ENCODE measurements at places on chromosomes 13 and 19.

DNA sequence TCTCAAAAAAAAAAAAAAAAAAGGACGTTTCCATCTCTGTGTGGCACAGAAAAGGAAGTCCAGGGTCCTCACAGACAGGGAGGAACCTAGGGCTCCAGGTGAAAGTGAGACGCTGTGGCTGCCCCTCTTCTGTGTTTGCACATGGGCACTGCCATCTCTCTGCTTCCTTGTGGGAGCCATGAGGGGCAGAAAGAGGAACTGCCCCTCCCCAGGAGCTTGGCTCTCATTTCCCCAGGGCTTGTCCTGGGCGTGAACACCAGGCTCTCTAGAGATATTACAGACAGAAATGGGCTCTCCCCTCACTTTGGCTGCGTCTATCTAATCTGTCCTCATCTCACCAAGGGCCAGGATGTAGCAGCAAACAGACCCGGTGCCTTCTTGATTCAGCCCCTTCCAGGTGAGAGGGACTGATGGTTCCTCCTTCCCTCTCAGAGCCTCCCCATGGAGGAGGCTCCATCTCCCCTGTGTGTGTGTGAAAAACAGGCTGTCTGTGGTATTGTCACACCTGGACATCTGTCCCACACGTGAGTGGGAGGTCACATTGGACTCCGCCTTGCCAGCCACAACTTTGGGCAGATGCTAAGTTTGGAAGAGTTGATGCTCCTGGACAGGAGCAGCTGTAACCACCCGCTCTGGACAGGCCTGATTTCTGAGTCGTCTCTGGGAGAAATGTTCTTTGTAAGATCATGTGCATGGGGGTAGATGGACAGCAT is 840 bp upstream of the LILRA4 start:
- no peak for DNase-seq

GRCh38 chr13:29529754-29530153 is 65.7 kb downstream of the SLC7A1 start:
- DNase-seq: no peak

GRCh38 chr13:75636436-75637180 is 478 bp downstream of the LMO7 start:
- DNase-seq: no peak

DNA sequence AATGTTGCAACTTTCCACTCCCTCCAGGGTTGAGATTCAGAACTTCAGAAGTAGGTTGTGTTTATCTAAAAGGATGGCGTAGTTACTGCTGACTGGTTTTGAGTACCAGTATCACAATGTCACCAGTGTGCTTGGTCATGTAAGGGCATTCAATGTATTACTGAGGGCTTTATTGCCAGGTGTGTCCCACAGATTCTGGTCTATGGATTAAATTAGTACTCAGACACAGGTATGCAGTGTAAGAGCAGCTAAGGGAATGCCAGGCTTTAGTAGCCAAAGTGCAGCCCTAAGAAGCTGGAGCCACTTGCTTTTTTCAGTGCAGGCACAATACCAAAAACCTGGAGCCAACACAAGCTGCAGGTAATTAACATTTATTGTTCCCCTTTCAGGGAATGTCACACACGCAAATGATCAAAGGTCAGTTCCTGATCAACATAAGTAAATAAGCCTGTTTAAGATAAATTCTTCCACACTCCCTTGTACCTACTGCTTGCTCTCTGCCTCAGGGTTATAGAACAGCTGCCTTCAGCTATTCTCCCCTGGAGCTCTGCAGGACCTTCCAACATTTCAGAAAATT is 130.1 kb upstream of the ZNF91 start:
- DNase-seq: no peak

DNA sequence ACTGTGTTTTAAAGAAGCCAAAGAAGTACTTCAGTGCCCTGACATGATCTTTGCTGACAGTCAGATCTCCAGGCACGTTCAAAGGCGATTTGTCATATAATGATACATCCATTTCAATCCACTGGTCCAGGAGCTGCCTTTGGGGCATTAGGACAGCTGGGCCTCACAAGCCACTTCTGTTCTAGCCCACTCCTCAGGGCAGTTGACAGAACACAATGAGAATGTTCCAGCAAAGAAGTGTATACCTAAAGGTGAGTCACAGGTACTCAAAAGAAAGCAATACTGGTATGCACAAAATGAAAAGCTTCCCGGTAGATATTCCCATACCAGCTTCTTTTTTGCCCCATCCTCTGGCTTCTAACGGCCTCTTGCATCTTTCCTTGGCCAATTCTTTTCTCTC is 12.5 kb upstream of the MAP3K10 start:
- DNase-seq: no peak

GRCh38 chr19:17753976-17754375 is 2.7 kb downstream of the FCHO1 start:
- no peak for DNase-seq

DNA sequence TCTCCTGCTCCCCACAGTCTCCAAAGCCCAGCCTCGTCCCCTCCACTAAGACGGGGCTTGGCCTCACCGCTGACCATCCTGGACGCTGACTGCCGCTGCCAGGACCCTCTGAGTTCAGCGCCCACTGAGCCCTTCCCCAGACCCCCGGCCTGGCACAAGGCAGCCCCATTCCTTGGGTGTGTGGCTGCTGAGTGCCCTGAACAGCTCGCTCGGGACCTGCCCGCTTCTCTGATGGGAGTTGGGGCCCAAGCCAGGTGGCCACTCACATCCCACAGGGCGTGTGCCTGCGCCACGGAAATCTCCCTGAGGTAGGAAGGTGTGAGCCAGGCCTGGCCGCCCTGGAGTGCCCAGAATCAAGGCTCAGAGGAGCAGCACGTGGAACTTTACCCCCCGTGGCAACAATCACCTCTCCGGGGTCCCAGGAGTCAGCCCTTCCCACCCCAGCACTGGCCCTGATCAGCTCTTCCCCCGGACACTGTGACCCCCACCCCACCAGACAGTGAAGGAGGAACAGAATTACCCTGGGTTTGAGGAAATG is 20.8 kb downstream of the C13orf46 start:
- DNase-seq: no peak

DNA sequence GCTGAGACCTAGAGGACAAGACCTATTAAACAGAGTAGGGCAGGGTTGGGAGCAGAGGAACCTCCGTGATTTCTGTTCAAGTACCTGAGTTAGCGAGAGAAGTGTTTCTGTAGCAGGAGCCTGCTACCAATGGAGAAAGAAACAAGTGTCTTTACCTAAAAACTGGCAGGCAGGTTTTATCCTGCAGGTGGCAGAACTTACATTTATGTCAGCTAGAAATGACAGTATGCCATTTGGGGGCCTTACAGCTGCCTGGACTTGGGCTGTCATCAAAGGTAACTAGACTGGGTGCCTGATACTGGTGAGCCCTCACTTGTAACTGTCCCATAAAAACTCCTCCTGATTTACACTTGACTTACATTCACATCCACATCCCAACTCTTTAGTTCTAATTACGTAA is 185.3 kb upstream of the MIR17HG start:
- DNase-seq: no peak

- DNase-seq: no peak
Measured at GRCh38 chr13:85659493-85659892, 139.7 kb downstream of the SLITRK6 start.

DNA sequence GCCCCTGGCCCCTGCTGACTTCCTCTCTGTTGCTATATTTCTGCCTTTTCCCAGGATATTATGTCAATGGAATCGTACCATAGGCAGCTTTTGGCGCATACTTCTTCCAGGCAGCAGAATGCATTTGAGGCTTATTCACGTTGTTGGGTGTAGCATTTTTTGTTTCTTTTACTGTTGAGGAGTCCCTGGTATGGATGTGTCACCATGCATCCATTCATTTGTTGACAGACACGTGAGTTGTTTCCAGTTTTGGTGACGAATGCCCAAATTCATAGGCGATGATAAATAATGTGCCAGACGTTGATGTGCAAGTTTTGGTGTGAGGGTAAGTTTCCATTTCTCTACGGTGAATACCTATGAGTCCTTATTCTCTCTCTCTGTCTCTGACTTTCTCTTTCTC is 5.0 kb downstream of the NFILZ start:
- DNase-seq: no peak

DNA sequence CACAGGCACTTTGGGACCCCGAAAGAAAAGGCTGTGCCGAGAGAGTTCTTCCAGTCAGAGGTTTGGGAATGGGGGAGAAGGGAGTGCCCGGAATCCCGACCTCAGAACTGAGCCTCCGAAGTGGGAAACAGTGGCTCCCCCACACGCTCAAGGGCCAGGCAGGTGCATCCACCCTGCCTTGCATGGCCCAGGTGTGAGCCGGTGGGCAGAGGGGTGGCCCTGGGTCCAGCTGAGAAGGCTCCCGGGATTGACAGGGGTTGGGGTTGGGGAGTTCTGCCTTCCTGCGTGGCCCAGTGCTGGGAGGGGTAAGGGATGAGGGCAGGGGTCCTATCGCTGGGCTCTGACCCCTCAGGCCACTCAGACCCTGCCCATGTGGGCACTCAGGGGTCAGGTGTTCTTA is 163.5 kb upstream of the TUBA3C start:
- DNase-seq: no peak

GRCh38 chr19:571566-571974 is 826 bp upstream of the BSG start:
- no peak for DNase-seq

DNA sequence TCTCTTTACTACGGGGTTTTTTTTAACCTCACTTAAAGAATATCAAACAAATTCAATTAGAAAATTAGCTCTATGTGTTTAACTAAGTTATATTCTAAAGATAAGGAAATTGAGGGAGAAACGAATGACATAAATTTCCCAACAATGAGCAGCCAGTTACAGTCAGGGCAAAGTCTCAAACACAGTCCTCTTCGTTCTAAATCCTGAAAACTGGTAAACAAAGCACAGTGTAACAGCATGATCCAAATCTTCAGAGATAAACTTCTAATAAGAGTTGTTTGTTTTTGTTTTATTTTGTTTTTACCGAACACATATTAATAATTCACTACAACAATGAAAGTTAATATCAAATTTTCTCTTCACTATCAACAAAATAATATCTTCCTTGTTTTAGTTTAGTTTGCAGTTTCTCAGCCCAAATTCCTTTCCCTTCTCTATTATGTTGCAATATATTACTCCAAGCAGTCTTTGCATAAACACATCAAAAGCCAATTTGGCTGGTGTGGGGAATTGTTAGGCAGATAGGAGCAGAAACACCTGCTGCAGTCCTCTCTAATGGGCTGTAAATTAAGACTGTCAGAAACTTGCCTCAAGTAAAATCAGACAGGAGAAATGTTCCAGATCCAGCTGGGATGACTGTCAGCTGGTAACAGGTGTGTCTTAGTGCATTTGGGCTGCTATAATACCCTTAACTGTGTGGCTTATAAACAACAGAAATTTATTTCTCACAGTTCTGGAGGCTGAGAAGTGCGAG is 106.5 kb upstream of the SGCG start:
- no peak for DNase-seq

DNA sequence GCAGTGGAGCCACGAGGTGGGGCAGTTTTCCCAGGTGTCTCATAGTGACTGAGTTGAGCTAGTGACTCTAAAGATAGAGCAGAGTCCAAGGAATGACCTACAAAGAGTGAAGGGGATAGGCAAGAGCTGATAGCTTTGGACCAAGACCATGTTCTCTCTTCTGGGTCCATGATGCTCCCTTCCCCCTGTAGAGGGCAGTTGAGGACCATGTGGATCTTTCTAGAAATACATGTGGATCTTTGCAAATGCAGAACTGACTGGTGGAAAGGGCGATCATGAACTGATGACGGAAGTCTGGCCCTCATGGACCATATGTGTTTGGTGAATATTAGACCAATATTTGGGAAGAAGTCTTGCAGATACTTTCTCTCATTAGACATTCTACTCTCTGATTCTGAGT is 6.9 kb downstream of the PSG1 start:
- no peak for DNase-seq

GRCh38 chr13:36550177-36550576 is 117.9 kb downstream of the CCNA1 start:
- no peak for DNase-seq

- no peak for DNase-seq
Measured at GRCh38 chr13:88649855-88650254, 978.7 kb downstream of the SLITRK5 start.

DNA sequence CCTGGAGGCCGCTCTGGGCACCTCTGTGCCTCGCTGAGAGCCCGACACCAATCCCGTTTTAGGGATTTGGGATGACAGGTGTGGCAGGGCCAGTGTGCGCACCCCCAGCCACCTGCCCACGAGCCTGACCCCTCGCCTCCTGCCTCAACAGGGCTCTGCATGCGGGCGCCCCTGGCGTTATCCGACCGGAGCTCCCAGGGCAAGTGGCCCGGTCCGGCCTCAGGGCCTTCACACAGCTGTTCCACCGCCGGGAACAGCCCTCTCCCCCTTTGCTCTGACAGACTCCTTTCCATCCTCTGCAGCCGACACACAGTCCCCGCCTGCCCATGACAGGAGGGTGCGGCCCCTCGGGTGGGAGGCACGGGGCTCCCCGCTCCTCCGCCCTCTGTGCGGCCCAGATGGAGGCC is 7.1 kb upstream of the WDR18 start:
- DNase-seq: no peak

GRCh38 chr13:60164234-60164889 is 634 bp upstream of the DIAPH3 start:
- DNase-seq: no peak

GRCh38 chr13:45773236-45773635 is 71.1 kb downstream of the CBY2 start:
- no peak for DNase-seq

DNA sequence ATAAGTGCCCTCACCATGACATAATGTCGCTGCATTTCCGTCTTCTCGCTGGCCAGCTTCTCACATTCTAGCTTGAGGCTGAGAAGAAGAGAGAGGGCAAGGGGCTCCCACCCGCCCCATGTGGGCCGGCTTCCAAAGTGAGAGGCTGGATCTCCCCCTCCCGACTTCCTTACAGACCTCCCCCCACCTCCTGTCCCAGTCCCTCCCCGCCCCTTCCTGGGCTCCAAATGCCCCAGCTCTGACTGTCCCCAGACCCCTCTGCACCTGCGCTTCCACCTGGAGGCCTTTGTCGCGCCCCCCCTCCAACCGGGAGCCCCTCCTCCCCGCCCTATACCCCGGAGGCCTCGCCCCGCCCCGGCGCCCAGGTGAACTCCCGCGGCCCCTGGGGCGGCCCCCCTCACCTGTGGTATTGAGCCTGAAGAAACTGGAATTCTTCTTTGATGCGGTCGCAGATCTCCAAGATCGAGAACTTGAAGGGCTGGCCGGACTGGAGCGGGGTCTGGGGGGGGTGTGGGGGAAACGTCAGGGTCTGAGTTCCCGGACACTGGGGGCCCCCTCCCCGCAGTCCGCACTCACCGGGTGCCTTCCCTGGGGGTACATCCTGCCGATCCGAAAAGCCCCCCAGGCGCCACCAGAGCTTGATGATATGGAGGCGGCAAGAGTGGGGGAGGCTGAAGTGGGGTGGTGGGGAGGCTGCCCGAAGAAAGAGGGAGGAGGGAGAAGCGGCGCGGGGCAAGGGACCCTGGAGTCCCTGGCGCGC is 595 bp downstream of the TLE2 start:
- DNase-seq: no peak
